ENCODE measurements at places on chromosomes 7 and 10.

GRCh38 chr7:11795231-11795630 lies 36.8 kb downstream of the THSD7A start:
- DNase-seq = no peak

GRCh38 chr7:121186746-121187145 lies 142.1 kb upstream of the WNT16 start:
- DNase-seq = no peak

DNA sequence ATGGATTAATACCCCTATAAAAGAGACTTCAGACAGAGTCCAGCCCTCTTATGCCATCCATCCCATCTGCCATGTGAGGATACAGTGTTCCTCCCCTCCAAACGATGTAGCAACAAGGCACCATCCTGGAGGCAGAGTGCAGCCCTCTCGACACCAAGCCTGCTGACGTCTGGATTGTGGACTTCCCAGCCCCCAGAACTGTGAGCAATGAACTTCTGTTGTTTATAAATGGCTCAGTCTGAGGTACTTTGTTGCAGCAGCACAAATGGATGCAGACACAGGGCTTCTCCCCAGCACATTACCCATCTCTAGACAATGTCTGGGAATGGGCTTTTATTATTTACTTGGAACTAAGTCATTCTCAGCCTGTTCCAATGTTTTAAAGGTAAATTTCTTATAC lies 195.6 kb downstream of the WDR37 start:
- DNase-seq = no peak

DNA sequence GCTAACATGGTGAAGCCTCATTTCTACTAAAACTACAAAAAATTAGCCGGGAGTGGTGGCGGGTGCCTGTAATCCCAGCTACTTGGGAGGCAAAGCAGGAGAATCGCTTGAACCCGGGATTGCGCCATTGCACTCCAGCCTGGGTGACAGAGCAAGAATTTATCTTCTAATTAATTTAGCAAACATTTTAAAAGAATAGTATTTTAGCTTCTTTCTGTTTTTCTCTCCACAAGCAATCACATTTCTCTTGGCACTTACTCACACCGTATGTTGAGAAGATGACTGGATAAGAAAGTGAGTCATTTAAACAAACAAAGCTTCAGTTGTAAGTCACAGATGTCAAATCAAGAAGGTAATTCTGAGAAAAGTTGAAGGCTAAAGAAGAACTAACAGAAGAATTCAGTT lies 264.0 kb downstream of the ARL4A start:
- DNase-seq = peak; percentile 28

DNA sequence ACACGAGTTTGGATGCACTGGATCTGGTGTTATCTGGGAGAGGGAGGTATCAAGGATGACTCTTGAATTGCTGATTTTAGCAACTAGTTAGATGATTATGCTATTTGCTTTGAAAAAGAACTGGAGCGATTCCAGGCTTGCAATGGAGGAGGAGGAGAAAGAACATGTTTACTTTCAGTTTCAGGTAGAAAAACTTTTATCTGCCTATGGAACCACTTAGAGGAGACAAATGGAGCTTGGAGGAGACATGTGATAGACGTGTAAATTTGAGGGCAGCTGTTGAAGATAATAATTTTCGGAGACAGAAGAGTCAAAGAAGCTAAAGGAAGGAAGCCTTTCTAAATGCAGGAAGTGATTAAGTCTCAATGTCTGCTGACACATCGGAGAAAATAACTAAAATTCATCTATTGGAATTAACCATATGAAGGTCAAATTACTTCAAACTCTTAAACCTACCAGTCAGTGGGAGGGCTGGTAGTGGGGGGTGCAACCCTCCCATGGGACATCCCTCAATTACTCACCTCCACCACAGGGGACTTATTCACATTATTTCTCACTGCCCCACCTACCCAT lies 56.4 kb upstream of the GNAI1 start:
- no peak for DNase-seq

GRCh38 chr10:108014145-108014901 lies 849.8 kb upstream of the SORCS1 start:
- DNase-seq = no peak

- DNase-seq = no peak
Observed at GRCh38 chr10:652233-652632, 37.2 kb downstream of the DIP2C start.

DNA sequence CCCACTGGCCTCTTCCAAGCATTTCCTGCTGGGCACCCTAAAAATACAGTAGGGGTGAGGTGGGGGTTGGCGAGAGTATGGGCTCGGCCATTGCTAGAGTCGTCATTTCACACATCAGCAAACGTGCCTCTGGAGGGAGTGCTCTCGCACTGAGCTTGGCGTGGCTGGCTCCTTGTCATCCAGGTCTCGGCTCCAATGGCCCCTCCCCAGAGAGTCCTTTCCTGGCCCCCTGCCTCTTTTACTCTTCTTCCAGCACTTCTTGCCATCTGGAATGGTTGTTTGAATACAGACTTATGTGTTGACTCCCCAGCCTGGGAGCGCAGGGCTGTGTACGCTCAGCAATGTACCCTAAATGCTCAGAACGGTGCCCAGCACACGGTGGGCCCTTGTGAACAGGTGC lies 18.8 kb downstream of the UNC5B start:
- DNase-seq = no peak

Data from hepatic stellate cell (primary cell).